H7 (cell line): ENCODE measurements at places on chromosomes 6 and 20. TPM values are rescaled to one million over a fixed set of nuclear protein-coding genes. Genes with fewer than 3 reads are reported as not detected.

Gene REV3L
- 2.1 and 5.2 TPM in 2 replicates for total RNA-seq

Gene CST5
- not detected in 2 replicates for total RNA-seq

Gene CST8
- total RNA-seq: not detected in 2 replicates

Gene CTAGE9
- total RNA-seq: not detected in 2 replicates

Gene C2
- total RNA-seq: 0.63 and 1.7 TPM in 2 replicates

Gene C6orf52
- 0.26 and 4.6 TPM in 2 replicates for total RNA-seq

Gene OR2H2
- total RNA-seq: not detected in 2 replicates
